ENCODE measurements at places on chromosomes 4 and X.

- no peak for DNase-seq
These were observed 505.8 kb downstream of the KLHL13 start for GRCh38 chrX:117610806-117611205.

DNA sequence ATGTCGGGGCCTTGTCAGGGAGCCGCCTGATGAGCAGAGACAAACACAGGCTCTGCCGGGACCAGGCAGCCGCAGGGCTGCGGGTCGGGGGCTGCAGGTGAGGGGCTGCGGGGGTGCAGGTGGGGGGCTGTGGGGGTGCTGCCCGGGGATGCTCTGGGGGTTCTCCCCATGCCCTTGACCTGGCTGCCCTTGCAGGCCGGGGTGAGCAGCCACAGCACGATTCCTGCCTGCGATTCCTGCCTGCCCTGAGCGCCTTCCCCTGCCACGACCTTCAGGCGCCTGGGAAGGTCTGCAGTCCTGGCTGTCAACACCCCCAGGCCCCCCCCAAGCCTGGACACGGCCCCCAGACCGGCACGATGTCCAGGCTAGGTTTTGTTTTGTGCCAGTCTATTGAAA, 106.3 kb downstream of the FAM53A start:
- DNase-seq = no peak

DNA sequence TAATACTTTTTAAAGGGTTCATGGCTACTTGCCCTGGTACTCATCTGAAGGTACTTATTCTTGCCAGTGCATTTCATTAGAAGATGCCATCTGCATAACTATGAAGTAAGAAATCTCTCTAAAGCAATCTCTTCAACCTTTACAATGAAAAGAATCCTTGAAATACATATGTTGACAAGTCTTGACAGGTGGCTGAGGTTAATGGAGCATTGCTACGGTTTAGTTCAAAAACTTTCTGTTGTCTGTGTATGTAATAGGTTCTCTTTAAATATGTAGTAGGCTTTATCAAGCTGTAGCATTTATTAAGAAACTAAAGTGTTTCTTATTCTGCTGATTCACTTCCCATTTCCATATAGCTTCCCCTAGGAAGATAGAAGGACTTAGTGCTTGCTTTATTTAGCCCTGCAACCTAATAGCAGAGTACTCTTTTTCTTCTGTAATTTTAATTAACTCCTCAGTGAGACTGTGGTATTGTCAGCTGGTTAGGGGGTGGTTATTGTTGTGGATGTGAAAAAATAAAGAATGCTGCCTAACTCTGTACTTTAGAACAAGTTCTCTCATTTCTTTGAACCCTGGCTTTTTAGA, 39.3 kb downstream of the SLAIN2 start:
- no peak for DNase-seq

DNA sequence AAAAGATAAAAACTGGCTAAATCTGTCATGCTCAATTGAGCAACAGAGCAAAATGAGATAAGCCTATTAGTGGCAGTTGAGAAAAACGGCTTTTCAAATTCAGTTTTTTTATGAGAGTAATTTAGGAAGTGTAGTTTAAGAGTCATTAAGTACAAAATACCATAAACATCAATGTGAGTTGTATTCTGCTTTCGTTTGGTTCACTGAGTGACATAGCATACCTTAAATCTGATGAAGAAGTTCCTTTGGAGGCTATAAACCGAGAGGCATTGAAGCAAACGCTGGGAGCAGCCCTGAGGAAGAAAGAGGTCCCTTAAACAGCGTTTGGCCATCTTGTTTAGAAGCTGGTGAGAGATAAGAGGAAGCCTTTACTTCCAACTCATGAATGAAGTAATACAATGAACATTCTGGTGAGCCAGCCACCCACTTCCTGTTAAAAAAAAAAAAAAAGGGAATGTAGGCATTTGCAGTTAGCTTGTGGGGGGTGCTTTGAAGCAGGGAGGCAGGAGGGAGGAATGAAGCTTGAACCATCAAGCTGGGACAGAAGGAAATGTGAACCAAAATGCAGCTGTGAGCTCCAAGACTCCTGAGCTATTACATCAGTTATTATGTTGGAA, 132.3 kb downstream of the ZNF330 start:
- peak; percentile 92 for DNase-seq

DNA sequence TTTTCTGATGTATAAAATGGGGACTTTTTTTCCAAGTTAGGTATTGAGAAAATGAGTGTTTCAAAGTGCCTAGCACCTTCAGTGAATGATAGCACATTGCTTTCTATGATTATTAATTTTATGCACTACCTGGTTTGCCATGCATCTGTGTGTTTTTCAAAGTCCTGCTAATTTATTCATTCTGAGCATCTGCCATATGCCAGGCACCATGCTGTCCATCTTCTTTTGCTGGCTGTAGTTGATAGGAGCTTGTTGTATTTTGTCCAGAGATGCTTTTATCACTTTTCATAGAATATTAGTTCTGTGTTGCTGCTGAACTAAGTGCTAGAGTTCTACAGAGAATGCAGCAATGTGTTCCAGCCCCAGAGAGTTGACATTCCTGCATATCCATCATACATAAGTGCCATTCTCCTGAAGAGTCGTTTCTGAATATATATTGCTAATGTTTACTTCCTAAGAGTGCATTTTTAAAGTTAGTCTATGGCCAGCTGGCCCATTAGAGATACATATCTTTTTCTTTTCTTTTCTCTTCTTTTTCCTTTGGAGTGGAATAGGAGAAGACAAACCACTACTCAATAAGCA, 49.0 kb upstream of the CLNK start:
- no peak for DNase-seq
